ENCODE measurements at places on chromosomes 4 and X. TPM values are rescaled to one million over a fixed set of nuclear protein-coding genes. Genes with fewer than 3 reads are reported as not detected.

ABLIM2 gene
- 8.0 TPM for total RNA-seq

GAGE12E gene
- not detected for total RNA-seq

RIPPLY1 gene
- not detected for total RNA-seq

DNA sequence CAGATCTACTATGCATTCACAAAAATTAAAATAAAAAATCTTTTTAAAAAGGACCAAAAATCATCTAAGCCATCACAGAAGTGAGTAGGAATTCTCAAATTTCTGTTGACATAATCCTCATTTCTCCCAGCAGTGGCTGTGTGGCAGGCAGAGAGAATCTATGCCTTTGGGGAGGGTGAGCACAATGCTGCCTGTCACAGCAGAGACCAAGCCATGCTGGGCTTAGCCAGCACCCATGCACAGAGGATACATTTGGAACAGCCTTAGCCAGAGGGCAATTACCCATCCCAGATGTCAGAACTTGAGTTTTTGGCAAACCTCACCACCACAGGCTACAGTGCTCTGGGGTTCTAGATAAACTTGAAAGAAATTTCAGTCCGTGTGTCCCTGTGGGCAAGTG is 1274.8 kb upstream of the ADGRL3 start:
- DNase-seq, result no peak

- no peak for DNase-seq
Observed at GRCh38 chr4:145842224-145842887, 96.3 kb downstream of the ZNF827 start.

DNA sequence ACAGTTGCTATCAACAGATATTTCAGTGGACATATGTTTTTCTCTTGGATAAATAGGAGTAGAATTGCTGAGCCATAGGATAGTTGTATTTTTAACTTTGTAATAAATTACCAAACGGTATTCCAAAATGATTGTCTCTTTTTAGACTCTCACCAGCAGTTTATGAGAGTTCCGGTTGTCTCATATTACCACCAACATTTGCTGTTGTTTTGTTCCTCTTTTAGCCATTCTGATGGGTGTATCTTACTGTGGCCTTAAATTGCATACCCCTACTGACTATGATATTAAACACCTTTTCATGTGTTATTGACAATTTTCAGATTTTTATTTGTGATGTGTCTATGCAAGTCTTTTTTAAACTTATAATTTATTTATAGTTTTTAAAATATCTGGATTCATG is 39.7 kb downstream of the SNX25 start:
- DNase-seq, result no peak

RPA4 gene
- 0.40 TPM for total RNA-seq

GRCh38 chr4:52704661-52705060 is 45.6 kb upstream of the USP46 start:
- DNase-seq, result no peak

VEGFC gene
- total RNA-seq, result 6.3 TPM

DNA sequence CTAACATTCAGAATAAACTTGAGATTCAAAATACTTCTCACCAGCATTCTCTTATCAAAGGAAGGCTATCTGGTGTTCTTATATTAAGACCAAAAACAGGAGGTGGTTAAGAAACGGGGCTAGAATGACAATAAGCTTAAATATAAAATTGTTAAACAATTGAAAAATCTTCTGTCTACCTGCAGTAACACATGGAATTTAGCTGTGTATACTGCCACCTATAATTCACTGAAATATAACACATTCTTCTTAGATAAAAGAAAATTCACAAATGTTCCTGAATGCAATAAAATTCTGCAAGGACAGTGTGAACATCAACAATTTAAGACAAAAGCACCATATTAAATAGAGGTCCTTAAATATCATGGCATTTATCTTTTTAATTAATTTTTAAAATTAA is 11.5 kb upstream of the PCDH10 start:
- no peak for DNase-seq

GRCh38 chr4:54155936-54156335 is 56.0 kb downstream of the GSX2 start:
- no peak for DNase-seq

DUX4 gene
- not detected for total RNA-seq

- no peak for DNase-seq
Observed at GRCh38 chrX:35728481-35728880, 69.7 kb upstream of the MAGEB16 start.

DNA sequence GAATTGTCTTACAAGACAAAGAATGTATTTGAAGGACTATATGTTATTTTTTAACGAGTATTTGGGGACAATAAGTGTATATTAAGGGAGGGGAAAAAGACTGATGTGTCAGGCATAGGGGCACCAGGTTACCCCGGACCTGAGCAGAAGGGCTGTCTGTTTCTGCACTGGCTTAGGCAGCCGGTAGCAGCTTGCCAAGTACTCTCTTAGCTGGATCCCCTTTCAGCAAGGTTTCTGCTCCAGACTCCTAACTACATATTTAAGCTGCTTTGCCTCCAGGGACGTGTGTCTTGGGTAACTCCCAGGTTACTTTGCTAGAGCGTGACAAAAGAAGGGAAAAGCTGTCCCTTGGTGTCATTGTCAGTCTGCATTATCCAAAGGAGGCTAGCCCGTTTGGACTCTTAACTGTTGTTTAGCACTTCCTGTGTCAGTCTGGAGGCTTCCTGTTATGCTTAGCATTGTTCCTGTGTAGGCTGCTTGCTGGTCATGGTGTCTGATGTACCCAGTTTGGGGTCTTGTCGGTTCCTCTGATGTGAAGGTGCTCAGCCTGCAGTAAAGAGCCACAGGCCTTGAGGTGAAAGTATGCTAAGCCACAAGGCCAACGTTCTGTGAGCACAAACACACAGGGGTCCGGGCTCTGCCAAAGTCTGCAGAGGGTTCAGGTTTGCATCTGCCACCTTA is 11.6 kb downstream of the CXCR3 start:
- no peak for DNase-seq

- DNase-seq, result no peak
Observed at GRCh38 chrX:1833656-1834360, 218.9 kb downstream of the ASMT start.

DNA sequence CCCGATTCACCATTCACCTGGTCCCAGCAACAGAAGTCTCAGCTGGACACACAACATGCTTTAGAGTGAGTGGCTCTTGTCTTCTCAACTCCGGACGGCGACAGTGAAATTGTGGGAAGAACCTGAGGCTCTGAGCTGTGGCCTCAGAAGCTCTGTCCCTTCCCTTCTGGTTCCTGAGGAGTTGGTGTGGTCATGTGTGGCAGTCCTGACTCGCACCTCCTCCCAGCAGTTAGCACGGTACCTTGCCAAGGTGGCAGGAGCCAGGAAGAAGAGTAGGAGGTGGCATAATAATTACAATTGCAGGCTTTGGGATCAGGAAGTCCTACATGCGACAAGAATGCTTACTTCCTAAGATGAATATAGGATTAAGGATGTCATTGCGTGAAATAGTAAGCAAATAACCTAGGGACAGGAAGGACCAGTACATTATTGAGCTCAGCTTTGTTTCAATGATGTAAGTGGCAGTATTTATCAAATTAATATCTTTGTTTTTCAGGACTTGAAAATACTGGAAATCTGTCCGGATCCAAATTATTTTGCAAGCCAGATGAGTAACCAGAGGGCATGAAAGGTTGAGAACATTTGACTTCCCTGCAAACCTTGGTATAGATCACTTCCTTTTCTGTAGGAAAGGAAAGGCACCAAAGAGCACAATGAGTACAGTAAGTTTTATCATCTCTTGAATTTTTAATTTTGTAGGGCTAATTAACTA is 21.1 kb downstream of the RNF4 start:
- DNase-seq, result no peak

TMPRSS11A gene
- not detected for total RNA-seq

AMBN gene
- total RNA-seq, result not detected

DNA sequence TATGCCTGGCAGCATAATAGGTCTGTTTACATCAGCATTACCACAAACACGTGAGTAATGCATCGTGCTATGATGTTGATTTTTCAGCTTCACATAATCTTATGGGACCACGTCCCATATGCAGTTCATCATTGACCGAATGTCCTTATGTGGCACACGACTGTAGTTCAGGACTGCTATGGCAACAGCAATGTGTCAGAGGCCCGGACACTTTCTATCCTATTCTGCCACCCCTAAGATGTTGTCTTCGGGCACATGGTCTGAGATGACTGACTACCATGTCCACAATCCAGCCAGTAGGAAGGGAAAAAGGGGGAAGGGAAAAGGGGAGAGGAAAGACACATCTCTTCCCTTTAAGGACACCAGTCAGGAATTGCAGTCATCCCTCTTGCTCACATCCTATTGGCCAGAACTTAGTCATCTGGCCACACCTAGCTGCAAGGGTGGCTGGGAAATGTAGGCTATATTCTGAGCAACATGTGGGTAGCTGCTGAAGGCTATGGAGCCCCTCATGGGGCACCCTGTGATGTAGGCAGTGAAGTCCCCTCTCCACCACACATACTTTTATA is 196.0 kb upstream of the RBPJ start:
- DNase-seq, result no peak

ERAS gene
- not detected for total RNA-seq

- no peak for DNase-seq
Observed at GRCh38 chrX:46716796-46717195, 42.1 kb downstream of the SLC9A7 start.

GRCh38 chrX:31219174-31219573 is 147.3 kb upstream of the FTHL17 start:
- DNase-seq, result no peak

DNA sequence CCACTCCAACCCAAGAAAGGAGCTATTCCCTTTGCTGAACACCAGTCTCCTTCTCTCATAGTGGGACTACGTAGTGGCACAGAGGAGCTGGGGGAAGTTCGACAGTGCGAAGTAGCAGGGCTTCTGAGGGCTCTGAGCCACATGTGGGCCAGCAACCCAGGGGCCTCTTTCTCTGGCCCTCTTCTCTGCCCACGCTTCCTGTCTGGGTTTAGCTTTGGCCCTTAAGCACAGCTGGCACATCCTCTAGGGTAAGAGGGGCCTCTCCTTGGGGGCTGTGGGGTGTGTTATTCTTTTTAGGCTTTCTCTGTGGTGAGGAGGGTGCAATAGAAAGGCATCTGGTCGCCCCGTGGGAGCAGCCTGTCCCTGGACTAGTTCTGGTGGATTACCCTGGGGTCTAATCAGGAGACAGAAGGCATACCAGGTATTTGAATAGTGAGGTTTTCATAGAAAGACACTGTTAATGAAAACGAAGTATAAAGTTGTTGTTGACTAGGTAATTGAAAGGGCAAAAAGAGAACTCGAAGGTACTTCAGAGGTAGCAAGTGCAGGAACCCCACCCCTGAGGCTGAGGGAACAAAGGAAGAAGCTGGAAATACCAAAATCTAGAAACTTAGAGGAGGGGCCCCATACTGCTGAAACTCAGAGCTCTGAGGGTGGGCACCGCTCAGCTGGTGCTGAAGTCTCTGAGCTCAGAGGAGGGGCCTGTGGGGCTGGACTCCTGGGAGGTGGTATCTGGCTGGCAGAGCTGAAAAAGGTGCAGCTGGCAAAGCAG is 151.9 kb upstream of the RPS6KA3 start:
- DNase-seq, result no peak

JADE3 gene
- total RNA-seq, result 7.9 TPM

- no peak for DNase-seq
Observed at GRCh38 chr4:38804654-38805295, at the start of gene TLR1. TLR1 (minus strand) TSS chr4:38804791; CDS start chr4:38798831, 5,960 bp downstream.

SCD5 gene
- 28.4 TPM for total RNA-seq

GRCh38 chr4:23504083-23504482 is 385.8 kb downstream of the PPARGC1A start:
- no peak for DNase-seq

DNA sequence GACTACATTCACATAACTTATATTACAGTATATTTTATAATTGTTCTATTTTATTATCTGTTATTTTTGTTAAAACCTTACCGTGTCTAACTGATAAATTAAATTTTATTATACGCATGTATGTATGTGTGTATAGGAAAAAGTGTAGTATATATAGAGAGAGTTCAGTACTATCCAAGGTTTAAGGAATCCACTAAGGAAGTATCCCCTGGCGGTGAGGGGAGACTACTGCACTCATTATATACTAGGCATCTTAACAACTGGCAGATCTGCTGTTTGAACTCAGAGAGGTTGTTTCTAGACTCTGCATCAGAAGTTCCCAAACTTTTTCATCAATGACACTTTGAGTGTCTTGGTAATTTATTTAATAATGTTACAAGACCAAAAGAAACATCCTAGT is 70.9 kb downstream of the NDST4 start:
- DNase-seq, result no peak

- no peak for DNase-seq
Observed at GRCh38 chr4:52093466-52093865, 42.4 kb downstream of the SPATA18 start.

GRCh38 chr4:113423631-113424030 is 337.9 kb downstream of the CAMK2D start:
- no peak for DNase-seq

MFAP3L gene
- total RNA-seq, result 5.9 TPM

ODAPH gene
- total RNA-seq, result not detected

DNA sequence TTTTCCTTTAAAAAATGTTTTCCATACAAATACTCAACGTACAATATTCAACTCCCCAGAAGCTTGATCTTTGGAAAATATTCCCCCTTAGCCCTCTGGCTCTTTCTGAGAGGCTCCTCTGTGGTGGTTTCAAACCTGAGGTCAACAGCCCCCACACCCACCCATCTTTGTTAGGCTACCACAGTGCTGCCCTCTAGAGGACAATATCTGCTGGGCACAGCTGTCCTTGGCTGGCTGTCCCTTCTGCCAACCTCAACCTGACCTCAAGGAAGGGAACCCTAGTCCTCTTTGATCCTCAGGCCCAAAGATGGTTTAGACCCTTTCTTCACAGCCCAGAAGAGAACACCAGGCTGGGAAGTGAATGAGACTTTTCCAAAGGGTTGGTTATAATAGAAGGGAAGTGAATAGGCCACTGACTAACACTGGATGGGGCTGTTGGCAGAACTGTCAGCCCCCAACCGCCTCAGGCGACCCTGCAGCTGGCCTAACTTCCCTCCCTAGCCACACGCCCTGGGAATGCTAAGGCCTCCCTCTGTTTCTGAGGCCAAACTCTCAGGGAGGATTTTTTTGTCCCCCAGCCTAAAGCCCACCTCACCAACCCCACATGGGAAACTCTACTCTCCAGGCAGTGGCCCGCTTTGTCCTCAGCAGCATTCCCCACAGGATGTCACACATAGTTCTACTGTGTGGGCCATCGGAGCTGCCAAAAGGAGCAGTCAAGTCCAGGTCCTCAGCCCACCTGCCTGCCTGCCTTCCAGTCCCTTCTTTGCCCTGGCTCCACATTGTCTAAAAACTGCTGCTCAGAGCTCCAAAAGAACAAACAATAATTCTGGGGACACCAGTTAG is 34.3 kb downstream of the NYX start:
- DNase-seq, result no peak

MAGEA1 gene
- total RNA-seq, result not detected

Measured in esophagus muscularis mucosa (tissue), 4 donors.